ENCODE measurements at places on chromosomes 7 and 10. TPM values are rescaled to one million over a fixed set of nuclear protein-coding genes. Genes with fewer than 3 reads are reported as not detected.

GRCh38 chr10:16231176-16231575, 205.6 kb upstream of the PTER start:
- DNase-seq, result no peak

- DNase-seq, result no peak
Measured at GRCh38 chr7:55527307-55527706, 45.0 kb downstream of the VOPP1 start.

GRCh38 chr7:89549768-89550167, 604.5 kb upstream of the STEAP1 start:
- DNase-seq, result no peak

Gene PRKCQ
- total RNA-seq, result 42.9 TPM

Gene CRHR2
- total RNA-seq, result not detected

All from activated T-cell treated with anti-CD3 and anti-CD28 coated beads, Interleukin-2, amount 50 U/mL, for 72 hours (primary cell).